ENCODE measurements at places on chromosomes 13 and 19.

- no peak for DNase-seq
These were observed 23.7 kb upstream of the CERS4 start for GRCh38 chr19:8185343-8186068.

DNA sequence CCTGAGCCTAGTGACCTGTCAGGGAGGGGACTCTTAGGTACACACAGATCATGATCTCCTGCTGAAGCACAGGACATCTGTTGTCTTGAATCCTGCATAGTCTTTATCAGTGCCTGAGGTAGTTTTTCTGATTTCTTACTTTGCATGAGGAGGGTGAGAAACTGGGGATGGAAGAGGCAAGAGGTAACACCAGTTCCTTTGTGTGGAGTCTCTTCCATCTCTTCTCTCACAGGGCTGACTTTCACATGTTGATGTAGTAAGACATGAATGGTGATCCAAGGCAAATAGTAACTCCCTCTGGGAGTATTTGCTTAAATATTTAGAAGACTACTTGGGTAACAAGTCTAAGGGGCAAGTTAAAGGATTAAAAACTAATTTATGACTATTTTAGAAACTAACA, 9.5 kb downstream of the NBEA start:
- DNase-seq, result no peak

DNA sequence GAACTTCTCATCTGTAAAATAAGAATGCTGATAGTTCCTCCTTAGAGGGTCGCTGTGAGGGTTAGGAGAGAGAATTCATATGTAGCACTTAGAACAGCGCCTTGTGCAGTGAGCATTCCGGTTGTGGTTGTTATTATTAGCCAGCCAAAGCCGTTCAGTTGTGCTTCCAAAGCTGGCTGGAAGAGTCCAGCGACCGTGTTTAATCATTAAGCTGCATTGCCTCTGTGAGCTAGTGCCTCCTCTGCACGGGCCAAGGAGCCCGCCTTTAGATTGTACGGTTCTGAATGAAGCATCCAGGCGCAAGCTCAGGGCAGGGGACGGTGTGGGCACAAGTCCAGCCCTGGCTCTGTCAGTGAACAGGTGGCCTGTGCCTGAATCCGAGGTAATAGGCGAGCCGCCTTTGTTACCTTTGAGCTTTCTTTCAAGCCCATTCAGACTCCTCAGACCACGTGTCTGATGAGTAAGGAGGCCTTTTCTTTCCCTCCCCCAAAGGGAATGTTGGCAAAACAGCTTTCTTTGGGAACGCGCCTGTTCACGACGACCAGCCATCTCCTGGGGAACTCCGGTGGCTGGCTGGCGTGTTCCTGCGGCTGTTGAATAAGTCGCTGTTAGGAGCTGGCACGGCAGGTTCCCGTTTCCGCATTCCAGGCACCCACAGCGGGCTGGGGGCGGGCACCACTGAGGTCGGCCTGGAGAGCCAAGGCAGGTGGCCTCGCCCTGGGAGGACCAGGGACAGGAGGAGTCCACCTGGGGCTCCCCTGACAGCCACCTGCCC, 25.1 kb downstream of the SIPA1L3 start:
- peak; percentile 66 for DNase-seq

DNA sequence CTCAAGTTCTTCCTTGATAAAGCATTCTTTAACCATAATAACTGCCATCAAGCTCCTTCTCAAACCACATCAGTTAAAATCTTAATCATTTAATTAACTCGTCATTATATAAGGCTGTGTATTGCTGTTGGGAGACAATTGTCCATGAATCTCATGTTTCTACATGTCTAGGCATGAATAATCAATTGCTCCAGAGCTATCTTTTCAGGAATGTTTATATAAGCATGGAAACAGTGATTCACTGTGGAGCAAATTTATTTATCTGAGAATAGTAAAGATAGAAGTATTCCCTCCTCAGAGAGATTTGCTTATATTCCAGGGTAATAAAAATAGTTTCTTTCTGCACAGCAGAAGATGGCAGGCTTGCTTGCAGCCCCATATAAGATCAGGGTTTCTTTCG, 71.1 kb downstream of the CBY2 start:
- DNase-seq, result no peak

DNA sequence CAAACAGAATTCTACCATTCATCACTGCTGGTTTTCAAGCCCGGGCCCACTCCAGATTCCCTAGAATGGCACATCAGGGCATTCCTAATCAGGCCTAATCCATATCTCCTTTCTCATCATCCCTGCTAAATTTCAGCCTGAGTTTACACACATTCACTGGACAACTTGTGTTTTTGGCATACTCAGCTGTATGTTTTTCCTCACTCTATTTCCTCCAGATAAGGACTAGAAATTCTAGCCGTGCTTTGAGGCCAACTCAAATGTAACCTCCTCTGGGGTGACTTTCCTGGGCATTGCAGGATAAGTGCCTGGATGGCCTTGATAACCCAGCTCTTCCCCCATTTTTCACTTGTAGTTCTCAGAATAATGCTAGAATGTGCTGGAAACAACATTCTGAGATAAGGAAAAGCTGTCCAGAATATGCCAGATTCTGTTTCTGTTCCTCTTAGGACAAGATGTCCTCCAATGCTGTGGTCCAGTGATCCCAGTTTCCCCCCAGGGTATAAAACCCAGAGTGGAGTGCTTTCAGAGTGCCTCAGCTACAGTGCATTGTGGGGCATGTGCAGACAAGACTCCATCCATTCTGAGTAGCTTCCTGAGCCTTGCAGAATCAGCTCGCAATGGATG, 66.9 kb upstream of the CLDN10 start:
- no peak for DNase-seq

DNA sequence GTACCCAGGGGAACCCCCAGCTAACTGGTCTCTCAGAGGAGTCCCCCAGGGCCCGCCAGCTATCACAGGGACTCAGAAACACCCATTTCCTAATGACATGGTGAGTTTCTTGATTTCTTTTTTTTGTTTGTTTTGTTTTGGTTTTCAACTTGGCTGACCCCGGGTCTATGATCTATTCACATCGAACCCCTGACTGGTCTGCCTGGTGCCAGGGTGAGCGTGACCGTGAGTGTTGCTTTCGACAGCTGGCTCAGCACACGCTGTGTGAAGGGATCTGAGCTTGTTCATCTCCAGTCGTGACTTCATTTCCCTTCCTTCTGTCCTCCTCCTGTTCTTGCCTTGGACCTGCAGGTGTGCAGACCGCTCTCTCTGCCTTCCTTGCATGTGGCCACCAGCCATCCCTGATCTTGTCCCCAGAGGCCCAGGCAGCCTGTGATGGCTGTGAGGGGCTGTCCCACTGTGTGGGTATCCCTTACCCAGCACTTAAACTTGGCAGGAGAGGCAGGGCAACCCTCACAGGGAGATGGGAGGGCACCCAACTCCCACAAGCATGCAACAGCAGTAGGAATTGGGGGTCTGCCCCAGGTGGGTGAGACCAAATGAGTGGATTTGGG, 26.2 kb downstream of the TMEM161A start:
- no peak for DNase-seq

GRCh38 chr19:15631817-15632216, 8.9 kb upstream of the CYP4F3 start:
- DNase-seq, result peak; percentile 49

GRCh38 chr19:33860312-33861090, 63.8 kb downstream of the KCTD15 start:
- no peak for DNase-seq

GRCh38 chr19:33350538-33351309, 22.8 kb upstream of the CEBPG start:
- DNase-seq, result no peak

DNA sequence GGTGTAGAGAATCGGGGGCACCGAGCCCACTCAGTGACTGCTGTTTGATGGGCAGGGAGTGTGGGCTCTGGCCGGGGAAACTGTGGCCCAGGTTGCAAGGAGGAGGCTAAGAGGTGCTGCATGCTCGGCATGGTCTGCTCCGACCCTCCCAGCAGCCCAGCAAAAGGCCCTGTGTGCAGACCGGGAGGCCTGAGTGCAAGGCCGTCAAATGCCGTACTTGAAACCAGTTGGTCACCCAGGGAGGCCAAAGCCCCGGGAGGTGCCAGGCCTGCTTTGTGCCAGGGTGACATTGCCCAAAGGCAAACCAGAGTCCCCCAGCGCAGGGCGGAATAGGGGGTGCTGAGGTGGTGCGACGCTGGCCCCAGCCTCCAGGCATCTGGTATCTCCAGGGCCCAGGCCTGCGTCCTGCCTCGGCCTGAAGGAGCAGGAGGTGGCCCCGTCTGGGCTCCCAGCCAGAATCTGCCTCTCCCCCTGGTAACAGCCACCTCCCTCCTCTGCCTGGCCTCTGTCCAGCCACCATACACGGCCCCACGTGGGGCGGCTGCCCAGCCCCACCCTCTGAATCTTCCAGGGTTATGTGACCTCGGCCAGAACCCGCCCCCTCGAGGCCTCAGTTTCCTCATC, 4.0 kb downstream of the PIK3R2 start:
- peak; percentile 99 for DNase-seq

GRCh38 chr13:97328222-97328790, 105.7 kb upstream of the RAP2A start:
- DNase-seq, result no peak

GRCh38 chr13:56902276-56902675, 238.4 kb upstream of the PRR20A start:
- no peak for DNase-seq

GRCh38 chr19:58117841-58118575, 20.0 kb upstream of the ZSCAN18 start:
- no peak for DNase-seq

DNA sequence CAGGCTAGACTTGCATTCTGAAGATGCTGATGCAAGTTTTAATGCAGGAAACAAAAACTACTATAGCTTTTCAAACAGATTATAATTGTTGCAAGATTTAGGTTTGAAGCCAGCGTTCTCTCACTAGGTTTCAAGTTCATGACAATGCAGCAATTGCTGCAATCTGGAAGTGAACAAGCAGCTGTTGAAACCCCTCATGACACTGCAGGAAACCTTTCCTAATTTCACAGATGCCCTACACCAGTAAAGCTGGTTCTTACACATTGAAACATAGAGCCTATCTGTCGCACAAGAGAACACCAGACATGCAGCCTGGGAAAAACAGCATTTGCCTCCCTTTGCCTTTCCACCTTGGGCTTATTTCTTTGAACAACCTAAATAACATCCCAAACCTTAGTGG, 1737.2 kb upstream of the MIR17HG start:
- no peak for DNase-seq

- no peak for DNase-seq
These were observed 62.9 kb upstream of the MCF2L start for GRCh38 chr13:112905990-112906641.

DNA sequence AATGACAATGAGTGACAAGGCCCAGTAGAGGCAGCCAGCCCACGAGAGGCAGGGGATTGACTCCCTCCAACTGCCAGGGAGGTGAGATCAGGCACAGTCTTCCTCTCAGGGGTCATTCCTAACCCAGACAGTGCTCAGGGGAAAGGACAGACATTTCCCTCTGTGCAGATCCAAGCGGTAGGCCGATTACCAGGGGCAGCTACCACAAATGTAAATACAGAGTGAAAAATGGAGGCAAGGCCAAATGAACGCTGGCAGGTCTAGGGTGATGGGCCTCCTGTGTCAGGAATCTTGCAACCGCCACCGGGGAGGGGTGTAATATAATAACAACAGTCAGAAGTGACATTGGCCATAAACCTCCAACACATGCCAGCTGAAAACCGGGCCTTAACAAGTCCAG, 881.4 kb downstream of the UQCRFS1 start:
- DNase-seq, result no peak

GRCh38 chr13:50340551-50341287, 325.5 kb downstream of the KCNRG start:
- DNase-seq, result no peak

DNA sequence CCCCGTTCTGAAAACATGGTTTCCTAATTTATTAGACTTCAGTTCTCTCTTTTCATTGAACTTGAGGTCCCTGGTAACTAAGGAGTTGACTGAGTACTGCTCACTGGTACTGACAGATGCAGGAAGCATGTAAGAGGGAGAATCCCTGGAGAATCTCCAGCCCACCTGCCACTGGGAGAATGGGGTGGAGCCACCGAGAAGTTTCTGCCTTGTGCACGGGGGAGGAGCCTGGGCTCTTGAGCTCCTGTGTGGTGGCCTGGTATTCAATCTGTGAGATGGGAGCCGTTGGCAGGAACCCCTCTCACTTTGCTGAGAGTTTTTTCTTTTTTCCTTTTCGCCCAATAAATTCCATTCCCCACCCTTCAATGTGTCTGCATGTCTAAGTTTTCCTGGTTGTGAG, 13.2 kb upstream of the AKAP11 start:
- DNase-seq, result no peak

GRCh38 chr13:52003541-52003940, 7.7 kb downstream of the ATP7B start:
- no peak for DNase-seq

DNA sequence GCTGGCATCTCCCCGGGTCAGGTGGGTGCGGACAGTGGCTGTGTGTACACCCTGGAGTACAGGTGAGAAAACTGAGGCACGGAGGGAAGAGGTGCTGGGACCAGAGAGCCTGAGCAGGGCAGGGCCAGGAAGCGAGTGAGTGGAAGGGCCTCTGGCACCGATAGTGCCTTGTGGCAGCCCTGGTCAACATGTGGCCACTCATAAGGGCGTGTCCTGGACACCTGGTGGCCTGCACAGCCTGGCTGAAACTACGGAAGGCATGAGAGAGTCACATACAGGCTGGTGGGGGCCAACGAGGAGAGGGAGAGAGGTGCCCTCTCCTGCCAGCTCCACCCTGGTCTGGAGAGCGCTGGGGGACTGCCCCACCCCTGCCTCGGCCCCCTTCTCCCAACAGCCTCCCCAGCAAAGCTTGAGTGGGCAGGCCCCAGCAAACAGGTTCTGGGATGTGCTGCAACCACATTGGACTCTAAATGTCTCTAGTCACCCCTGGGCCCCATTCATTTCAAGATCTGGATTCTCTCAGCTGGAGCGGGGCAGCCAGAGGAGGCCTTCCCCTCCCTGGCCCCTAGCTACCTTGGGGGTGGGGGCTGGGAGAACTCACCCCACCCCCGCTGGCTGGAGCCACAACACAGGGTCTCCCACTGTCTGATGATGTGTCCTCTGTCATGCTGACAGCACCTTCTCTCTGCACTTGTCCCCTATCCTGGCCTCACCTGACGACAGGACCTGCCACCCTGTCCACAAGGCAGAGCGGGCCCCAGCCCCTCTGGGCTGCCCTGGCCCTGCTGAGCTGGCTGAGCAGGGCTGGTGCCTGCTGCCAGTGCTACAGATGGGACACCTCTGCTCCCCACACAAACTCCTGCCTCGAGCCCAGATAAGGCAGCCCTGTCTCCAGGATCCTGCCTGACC, 5.8 kb downstream of the CBARP start:
- DNase-seq, result peak; percentile 32

GRCh38 chr13:35621989-35622388, 145.5 kb upstream of the MAB21L1 start:
- no peak for DNase-seq

- DNase-seq, result no peak
These were observed 245.0 kb upstream of the SERP2 start for GRCh38 chr13:44128552-44129001.

- no peak for DNase-seq
These were observed 4.7 kb upstream of the GSK3A start for GRCh38 chr19:42246922-42247639.

- no peak for DNase-seq
These were observed 3.6 kb downstream of the SCAF1 start for GRCh38 chr19:49645592-49645991.

All from HuH-7.5 (cell line).